Ecto neural progenitor cell (in vitro differentiated cells): ENCODE measurements at places on chromosomes 1 and 21.
A peak's percentile ranks its signal among the peaks of the same experiment; 100 is the strongest.

GRCh38 chr1:19121192-19121591 is 88.9 kb downstream of the UBR4 start:
- no peak for DNase-seq

- DNase-seq = no peak
These were observed 996 bp upstream of the MGST3 start for GRCh38 chr1:165629848-165630628.

GRCh38 chr1:118739501-118739900 is 248.6 kb downstream of the TBX15 start:
- peak; percentile 49 for DNase-seq

GRCh38 chr21:21383126-21383525 is 384.9 kb downstream of the NCAM2 start:
- DNase-seq = no peak

GRCh38 chr1:91171898-91172297 is 150.1 kb upstream of the ZNF644 start:
- no peak for DNase-seq

DNA sequence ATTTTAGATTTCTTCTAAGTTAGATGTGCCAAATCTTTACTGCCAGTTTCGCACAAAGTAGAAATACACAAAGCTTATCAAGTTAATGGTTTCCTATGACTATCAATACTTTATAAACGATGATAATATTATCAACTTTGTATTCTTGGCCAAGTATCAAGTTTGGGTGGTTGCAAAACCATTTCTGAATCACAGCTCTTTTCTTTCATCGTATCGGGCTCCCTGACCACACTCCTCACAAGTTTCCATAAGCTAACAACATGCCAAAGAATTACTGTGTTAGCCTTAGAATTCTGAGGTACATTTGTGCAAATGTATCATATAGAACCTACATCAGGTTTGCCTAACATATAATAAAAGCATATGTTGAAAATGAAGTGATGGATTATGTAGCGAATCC is 311.0 kb downstream of the KCTD3 start:
- no peak for DNase-seq

- DNase-seq = no peak
These were observed 248.3 kb downstream of the NUF2 start for GRCh38 chr1:163570071-163570470.

DNA sequence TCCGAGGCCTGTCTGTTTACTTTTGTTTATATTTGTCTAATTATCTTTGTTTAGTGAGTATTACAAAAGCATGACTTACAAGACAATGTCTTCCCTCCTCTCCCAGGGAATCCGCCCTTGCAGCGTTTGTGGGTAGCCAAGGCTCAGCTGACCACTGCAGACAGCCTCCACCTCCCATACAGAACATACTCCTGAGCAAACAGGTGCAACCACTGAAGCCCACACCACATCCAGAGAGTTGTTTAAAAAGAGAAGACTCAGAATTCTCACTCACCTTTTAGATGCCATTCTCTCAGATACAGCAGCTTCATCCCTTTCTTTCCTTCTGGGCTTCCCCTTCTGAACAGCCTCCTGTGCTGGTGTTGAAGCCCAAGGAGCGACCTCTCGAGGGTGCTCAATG is 103.5 kb upstream of the TMPRSS2 start:
- no peak for DNase-seq

DNA sequence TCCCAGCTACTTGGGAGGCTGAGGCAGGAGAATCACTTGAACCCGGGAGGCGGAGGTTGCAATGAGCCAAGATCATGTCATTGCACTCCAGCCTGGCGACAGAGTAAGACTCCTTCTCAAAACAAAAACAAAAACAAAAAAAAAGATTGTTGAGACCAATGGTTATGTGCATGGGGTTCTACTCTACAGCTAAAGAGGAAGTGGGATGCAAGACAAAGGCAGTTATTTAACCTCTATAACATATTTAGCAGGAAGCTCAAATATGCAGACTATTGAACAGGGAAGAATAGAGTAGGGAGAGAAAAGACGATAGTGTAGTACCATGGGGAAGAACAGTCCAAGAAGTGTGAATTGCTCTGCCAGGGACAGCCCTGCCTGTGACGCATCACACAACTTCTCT is 227.7 kb downstream of the SMYD3 start:
- DNase-seq = no peak

GRCh38 chr1:154957091-154957657 is 1.3 kb upstream of the PBXIP1 start:
- no peak for DNase-seq

GRCh38 chr1:70038025-70038424 is 167.4 kb downstream of the LRRC40 start:
- no peak for DNase-seq

DNA sequence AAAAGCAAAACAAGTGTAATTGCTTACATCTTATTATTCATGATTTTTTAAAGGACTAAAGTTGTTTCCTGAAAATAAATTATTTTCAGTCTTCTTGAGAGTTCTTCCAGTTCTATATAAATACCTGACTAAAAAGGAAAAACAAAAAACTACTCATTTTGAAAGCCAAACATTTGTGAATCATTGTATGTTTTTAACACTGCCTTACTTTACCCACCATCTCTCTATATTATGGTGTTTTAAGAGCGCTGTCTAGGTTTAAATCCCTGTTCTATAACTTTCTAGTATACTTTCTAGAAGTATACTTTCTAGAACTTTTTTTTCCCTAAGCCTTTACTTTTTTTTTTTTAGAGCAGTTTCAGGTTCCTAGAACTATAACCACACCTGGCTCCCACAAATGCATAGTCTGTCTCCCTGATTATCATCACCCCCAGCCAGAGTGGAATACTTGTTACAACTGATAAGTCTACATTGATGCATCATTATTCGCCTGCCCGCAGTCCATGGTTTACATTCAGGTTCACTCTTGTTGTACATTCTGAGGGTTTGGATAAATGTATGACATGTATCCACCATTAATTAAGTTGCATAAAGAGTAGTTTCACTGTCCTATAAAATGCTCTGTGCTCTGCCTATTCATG is 9.8 kb downstream of the RSBN1 start:
- DNase-seq = no peak

DNA sequence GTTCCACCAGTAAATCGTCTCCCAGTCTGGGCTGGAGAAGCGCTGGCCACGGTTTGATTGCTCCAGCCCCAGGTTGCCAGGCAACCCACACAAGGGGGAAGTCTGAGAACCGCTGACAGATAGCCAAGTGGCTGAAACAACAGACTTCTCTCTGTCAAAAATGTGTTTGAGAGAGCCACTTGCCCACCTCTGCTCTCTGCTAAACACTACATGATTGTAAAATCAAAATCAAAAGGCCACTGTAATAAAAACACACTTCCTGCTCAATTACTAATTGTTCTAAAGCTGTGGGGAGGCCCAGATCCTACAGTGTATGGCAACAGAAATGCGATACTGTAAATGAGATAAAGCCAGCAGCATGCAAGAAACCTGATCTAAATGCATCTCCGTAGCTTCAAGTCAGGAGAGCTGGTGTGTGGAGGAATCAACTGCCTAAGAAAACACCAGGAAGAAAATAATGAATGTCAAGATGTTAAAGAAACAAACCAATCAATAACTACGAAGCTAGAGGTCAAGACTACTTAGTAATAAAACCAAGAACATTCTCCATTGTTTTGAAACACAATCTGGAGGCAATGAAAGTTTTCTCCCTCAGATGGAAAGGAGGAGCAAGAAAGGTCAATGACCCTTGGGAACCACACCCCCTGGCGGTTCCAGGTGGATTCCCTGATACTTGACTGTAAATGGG is 121.2 kb downstream of the SLC45A1 start:
- peak; percentile 75 for DNase-seq

- DNase-seq = no peak
These were observed 31.3 kb downstream of the NEK7 start for GRCh38 chr1:198187973-198188588.

GRCh38 chr1:169585181-169585580 is 1.1 kb downstream of the F5 start:
- DNase-seq = no peak

DNA sequence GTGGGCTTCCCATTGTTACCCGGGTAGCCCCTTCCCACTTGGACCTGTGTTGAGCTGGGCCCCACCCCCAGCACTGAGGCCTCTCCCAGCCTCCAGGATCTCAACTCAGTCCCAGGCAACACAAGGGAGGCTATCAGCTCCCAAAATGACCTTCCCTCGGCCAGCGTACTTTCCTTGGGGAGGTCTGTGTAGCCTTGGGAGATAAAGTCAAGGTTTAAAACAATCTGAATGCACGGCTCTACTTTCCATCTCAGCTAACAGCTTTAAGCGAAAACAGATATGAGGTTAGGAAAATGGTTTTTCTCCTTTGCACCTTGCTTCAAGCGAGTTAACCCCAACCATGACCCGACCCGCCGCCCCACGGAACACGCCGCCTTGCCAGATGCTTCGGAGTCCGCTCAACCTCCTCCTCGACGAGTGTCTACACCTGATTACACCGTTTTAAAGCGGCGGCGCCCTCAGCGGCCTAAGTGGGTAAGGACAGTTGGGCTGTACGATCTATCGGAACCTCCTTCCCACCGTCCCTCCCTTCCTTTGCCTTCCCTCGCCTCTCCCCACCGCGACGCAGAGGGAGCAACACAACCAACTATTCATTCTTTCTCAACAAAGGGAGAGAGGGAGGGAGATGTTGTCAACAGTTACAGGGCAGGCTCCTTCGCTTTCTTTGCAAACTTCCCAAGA is 1.1 kb downstream of the BCAR3 start:
- peak; percentile 86 for DNase-seq

GRCh38 chr1:185045814-185046492 is 595 bp downstream of the RNF2 start:
- peak; percentile 75 for DNase-seq

DNA sequence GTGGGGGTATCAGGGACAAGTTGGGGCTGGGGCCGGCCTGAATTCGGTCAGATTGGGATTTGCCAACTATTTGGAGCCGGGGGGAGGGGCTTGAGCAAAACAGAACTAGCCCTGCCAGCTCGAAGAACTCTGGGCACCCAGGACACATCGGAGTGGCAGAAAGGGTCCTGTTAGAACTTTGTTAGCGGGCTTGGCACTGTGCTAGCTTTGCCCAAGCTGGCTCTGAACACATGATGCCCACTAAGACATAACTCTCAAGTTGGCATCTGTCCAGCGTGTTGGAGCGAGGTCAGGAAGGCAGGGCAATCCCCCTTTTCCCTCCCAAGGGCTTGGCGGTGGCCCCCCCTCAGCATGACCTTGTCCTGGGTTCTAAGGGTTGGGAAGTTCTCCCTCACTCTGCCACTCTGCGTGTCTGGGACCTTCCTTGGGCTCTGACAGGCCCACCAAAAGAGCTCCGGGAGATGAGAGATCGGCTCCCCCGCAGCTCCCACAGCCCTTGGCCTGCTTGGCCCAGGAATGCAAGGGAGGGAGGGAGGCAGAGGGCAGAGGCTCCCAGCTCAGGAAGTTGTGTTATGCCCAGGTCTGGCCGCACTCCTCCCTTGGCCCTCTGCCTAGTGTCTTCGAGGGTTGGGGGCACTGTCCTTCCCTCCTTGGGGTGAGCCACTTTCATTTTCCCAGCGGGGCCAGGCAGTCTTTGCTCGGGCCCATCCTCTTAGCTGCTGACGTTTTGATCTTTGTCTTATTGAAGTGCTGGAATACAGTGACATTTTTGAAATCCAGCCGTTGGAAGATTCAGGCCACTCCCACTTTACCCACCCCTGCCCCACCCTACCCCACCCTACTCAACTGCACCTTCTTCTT is 1.2 kb downstream of the LMNA start:
- DNase-seq = peak; percentile 63

DNA sequence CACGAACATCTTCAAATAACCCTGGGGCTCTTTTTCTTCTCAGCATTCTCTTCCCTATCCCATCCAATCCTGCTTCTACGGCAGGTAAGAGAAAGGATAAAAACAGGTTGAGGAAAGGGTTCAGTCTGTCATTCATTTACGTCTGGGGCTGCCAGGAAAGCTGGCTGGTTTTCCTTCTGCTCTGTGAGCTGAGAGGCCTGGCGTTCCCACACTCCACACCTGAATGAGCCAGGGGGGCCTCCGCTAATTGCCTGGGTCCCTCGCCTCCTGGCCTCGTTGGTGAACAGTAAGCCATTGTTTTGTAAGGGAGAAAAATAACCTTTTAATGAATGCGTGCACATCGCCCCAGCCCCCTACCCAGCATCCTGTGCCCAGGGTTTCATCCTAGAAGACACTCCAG is 70.8 kb upstream of the SIM2 start:
- no peak for DNase-seq

DNA sequence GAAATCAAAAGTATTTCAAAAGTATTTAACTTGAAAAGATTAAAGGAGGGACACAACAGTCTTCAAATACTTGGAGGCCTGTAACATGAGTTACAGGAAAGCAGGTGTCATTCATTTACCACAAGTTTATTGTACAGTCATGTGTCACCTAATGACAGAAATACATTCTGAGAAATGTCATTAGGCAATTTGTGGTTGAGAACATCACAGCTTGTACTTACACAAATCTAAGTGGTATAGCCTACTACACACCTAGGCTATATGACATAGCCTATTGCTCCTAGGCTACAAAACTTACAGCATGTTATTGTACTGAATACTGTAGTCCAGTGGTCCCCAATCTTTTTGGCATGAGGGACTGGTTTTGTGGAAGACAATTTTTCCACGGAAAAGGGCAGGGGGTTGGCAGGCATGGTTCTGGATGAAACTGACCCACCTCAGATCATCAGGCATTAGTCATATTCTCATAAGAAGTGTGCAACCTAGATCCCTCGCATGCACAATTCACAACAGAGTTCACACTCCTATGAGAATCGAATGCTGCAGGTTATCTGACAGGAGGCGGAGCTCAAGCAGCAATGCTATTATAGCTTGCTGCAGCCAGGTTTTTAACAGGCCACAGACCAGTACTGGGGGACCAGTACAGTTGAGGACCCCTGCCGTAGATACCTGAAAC is 25.0 kb upstream of the PHTF1 start:
- DNase-seq = no peak

DNA sequence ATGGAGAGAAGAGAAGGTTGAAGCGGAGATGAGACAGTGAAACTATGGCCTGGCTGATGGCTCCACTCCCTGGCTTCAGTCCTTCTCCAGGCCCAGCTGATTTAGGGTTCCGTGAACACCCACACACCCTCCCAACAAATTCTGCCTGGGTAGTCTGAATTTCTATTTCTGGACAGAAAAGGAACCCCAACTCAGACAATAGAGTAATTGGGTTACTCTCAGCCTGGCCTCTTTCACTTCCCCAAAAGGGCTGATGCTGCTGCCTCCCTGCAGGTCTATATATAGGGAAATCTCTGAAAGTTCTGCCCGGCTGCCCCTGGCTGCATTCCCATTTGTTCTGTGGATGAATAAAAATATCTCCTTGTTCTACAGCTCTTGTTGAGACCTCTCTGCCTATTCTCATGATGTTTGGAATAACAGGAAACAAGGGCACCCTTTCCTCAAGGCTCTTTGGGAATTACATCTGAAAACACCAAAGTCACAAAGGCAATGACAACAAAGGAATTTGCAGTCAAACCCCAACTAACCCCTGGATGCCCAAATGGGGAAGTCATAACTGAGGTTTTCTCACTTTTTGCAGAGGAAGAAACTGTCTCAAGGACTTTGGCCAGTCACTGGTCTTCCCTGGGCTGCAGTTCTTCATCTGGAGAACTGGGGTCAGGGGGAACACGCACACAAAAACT is 11.4 kb upstream of the ZSCAN20 start:
- no peak for DNase-seq

- DNase-seq = no peak
These were observed 1.0 kb downstream of the RCC1 start for GRCh38 chr1:28506907-28507246.

GRCh38 chr1:242524571-242525359 is at the start of gene PLD5:
TSS of gene PLD5 (minus strand) at chr1:242524697.
- peak; percentile 74 for DNase-seq

GRCh38 chr1:94925004-94925403 is 1.9 kb downstream of the CNN3 start:
- no peak for DNase-seq
